ENCODE measurements at places on chromosomes 4 and X. TPM values are rescaled to one million over a fixed set of nuclear protein-coding genes. Genes with fewer than 3 reads are reported as not detected.

GRCh38 chr4:143391261-143391660 is 54.6 kb downstream of the GAB1 start:
- no peaks in the 10 kb centered on the region for H3K36me3 ChIP-seq
- H3K27me3 ChIP-seq = no peaks in the 10 kb centered on the region

DNA sequence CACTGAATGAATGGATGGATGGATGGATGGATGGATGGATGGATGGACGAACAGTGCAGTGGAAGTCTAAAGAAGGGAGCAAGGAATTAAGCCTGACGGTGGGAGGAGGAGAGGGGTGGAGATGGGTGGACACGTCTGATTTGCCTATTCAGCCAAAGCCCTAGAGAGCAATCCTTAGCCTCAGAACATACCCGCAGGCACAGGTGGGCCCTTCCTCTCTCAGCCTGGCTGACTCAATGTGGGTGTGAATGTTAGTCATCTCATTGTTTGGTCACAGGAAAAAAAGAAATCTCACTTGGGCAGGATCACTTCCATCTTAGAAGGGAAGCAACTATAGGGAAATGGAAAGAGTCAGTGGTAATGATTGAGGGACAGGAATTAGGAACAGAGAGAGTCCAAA is 165.9 kb downstream of the PJA1 start:
- H3K27me3 ChIP-seq = peaks cover 9% of the 10 kb centered on the region
- no peaks in the 10 kb centered on the region for H3K36me3 ChIP-seq
- H3K4me1 ChIP-seq = no peaks in the 10 kb centered on the region
- H3K4me3 ChIP-seq = no peak overlapping the region

DNA sequence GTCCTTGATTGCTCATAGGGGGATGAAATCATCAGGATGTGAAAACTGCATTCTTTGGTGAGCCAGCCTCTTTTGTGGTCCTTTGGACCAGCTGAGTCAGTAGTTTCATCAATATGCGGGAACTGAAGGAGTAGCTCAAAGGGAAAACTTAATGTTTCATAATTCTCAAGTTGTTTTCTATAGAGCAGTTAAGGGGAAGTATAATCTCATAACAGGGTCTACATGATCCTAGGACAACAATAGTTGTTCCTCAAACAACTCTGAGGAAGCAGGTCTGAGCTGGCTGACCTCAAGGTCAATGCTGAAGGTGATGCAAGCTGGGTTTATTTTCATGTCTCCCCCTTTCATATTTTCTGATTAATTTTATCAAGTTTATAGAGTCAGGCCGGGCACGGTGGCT is 36.1 kb upstream of the IRF2 start:
- no peak overlapping the region for H3K27ac ChIP-seq
- H3K36me3 ChIP-seq = no peaks in the 10 kb centered on the region
- DNase-seq = no peak
- H3K4me1 ChIP-seq = peaks cover 11% of the 10 kb centered on the region

DNA sequence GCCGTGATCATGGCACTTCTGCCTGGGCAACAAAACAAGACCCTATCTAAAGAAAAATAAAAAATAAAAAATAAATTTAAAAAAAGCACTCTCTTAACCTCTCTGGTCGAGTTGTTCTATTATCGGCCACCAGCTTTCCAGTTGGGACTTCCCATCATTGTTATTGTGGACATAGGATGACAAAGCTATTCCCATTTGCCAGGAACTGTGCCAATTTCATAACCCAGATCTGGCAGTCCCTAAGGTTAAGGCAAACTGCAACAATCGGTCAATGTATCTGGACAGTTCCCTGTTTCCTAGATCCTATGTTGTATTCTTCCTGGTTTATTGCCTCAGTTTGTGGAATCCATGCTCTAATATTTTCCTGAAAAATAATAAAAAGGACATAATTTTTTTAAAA is 17.8 kb upstream of the ANXA5 start:
- no peak overlapping the region for H3K27ac ChIP-seq
- H3K4me3 ChIP-seq = no peak overlapping the region
- no peaks in the 10 kb centered on the region for H3K36me3 ChIP-seq

- no peaks in the 10 kb centered on the region for H3K4me1 ChIP-seq
- H3K36me3 ChIP-seq = no peaks in the 10 kb centered on the region
- H3K4me3 ChIP-seq = no peak overlapping the region
- no peak for DNase-seq
- H3K27ac ChIP-seq = no peak overlapping the region
These were observed 77.3 kb upstream of the FGF13 start for GRCh38 chrX:138788771-138789170.

- no peak overlapping the region for H3K27ac ChIP-seq
- no peak for DNase-seq
These were observed 5.6 kb upstream of the SPRY1 start for GRCh38 chr4:123390846-123391456.

DNA sequence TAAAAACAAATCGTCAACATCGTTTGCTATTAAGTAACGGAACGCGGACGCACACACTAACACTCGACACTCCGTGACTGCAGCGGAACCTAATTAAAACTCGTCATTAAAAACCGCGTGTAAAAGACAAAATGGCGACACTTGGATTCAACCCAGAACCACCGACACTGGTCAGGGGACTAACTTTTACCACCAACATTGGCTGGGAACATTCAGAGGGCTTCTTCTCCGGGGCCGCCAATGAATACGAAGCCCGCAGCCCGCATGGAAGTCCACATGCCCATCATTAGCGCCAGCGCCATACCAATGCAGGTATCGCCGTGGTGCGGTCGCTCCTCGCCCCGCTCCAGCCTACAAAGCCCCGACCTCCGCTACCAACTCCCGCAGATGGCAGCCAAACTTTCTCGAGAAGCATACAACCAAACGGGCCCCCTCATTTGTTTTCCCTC is 498 bp downstream of the RBMX start:
- H3K27me3 ChIP-seq = no peaks in the 10 kb centered on the region
- peak; percentile 16 for DNase-seq
- H3K4me3 ChIP-seq = peak overlapping the region; percentile 91
- H3K4me1 ChIP-seq = peaks cover 13% of the 10 kb centered on the region
- peak overlapping the region; percentile 88 for H3K27ac ChIP-seq

DNA sequence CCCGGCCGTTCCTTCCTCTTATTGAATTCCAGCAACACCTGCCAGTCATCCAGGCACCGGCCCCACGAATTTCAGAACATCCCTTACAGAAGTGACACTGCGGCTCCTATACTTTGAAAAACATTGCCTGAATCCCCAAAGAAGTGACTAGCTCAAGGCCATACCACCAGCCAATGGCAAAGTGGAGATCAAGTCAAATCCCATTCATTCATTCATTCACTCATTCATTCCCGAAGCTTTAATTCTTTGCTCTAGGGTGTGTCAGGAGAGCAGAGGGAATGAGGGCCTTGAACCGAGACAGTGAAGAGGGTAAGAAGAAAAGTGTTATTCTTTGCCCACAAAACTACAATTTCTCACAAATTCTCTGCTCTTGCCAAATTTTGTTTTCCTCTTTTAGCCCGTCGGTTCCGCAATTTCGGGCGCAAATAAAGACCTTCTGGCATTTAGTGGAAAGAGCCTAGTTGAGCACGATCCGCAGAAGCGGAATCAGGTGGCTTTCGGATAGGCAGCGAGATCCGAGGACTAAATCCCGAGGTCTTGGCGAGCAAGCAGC is 824 bp upstream of the HMGB3 start:
- no peak overlapping the region for H3K4me3 ChIP-seq
- peak overlapping the region; percentile 51 for H3K27ac ChIP-seq
- H3K4me1 ChIP-seq = peaks cover 11% of the 10 kb centered on the region
- no peaks in the 10 kb centered on the region for H3K27me3 ChIP-seq
- peaks cover 18% of the 10 kb centered on the region for H3K36me3 ChIP-seq
- no peak for DNase-seq

GRCh38 chrX:134371133-134371532 is 88.8 kb upstream of the HPRT1 start:
- no peak overlapping the region for H3K4me3 ChIP-seq
- peak overlapping the region; percentile 60 for H3K27ac ChIP-seq
- peak; percentile 55 for DNase-seq

HSPA4L gene
- polyA plus RNA-seq = 12.3 TPM

HPGDS gene
- not detected for polyA plus RNA-seq

JAKMIP1 gene
- not detected for polyA plus RNA-seq

Measured in K562 (cell line).